ENCODE measurements at places on chromosomes 11 and 22.

DNA sequence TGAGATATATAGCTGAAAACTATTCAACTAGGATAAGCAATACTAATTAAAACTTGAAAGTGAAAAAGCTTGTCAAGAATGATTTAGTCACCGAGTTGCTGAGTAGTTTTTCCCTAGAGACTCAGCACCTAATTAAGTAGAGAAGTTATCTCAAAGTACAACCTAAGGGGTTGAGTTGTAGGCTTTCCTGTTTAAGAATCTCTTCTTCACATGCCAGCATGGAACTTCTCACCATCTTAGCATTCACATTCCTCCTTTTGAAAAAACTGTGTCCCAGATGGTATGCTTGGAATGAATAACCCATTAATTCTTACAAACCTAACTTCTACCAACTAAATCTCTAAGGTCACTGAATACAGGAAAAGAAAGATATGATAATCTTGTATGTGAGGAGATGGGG, 303.3 kb upstream of the ZC3H12C start:
- DNase-seq, result no peak

- DNase-seq, result no peak
Measured at GRCh38 chr11:122523846-122524805, 131.4 kb upstream of the UBASH3B start.

- DNase-seq, result no peak
Measured at GRCh38 chr11:102614485-102614884, 10.6 kb downstream of the MMP20 start.

GRCh38 chr11:8613036-8613435, 19.0 kb upstream of the STK33 start:
- DNase-seq, result no peak
